ENCODE measurements at places on chromosomes 13 and 19. TPM values are rescaled to one million over a fixed set of nuclear protein-coding genes. Genes with fewer than 3 reads are reported as not detected.

DNA sequence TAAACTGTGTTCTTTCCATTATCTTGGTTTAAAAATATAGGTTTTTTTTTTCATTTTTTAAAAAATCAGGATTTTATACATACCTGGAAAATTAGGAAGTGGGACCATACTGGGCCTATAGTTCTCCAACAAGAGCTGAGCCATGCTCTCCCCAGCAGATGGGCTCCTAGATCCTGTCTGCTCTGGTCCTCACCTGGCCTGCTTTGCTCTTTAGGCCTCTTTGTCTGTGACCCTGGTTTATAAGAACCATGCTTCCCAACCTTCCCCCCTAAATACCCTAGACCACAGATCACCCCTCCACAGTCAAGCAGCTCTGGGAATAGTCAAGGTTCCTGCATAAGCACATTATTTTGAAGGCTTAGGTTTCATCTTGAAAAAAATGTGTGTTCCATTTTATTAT, 185.0 kb upstream of the TSHZ3 start:
- no peak overlapping the region for H3K4me3 ChIP-seq
- H3K36me3 ChIP-seq: no peaks in the 10 kb centered on the region
- no peaks in the 10 kb centered on the region for H3K4me1 ChIP-seq
- H3K27ac ChIP-seq: no peak overlapping the region
- DNase-seq: no peak
- H3K27me3 ChIP-seq: no peaks in the 10 kb centered on the region

Gene SOX21
- total RNA-seq: not detected

- no peak for DNase-seq
- no peak overlapping the region for H3K4me3 ChIP-seq
- H3K36me3 ChIP-seq: no peaks in the 10 kb centered on the region
- no peak overlapping the region for H3K27ac ChIP-seq
- no peaks in the 10 kb centered on the region for H3K4me1 ChIP-seq
These were observed 888.6 kb downstream of the DIAPH3 start for GRCh38 chr13:59274958-59275727.

DNA sequence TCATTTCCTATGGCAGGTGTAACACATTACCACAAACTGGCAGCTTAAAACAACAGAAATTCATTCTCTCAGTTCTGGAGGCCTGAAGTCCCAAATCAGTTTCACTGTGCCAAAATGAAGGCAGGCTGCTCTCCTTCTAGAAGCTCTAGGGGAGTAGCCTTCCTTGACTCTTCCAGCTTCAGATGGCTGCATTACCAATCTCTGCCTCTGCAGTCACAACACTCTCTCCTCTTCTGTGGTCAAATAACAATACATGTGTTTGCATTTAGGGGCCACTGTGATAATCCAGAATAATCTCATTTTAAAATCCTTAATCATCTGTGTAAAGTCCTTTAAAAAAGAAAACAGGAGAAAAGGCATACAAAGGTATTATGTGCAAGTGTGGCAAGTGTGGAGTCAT, 7.8 kb downstream of the DIAPH3 start:
- no peak overlapping the region for H3K27ac ChIP-seq
- no peak for DNase-seq
- H3K4me1 ChIP-seq: peaks cover 5% of the 10 kb centered on the region
- no peaks in the 10 kb centered on the region for H3K27me3 ChIP-seq
- peaks cover 38% of the 10 kb centered on the region for H3K36me3 ChIP-seq
- H3K4me3 ChIP-seq: no peak overlapping the region

- H3K27ac ChIP-seq: no peak overlapping the region
- peaks cover 6% of the 10 kb centered on the region for H3K36me3 ChIP-seq
- H3K4me1 ChIP-seq: peaks cover 5% of the 10 kb centered on the region
These were observed 47.2 kb downstream of the ZAR1L start for GRCh38 chr13:32267836-32268439.

Gene PCDH17
- total RNA-seq: not detected

Gene MYPOP
- total RNA-seq: 12.9 TPM

GRCh38 chr19:694481-695351, 536 bp downstream of the PRSS57 start:
- H3K4me1 ChIP-seq: peaks cover 2% of the 10 kb centered on the region
- no peak for DNase-seq
- no peaks in the 10 kb centered on the region for H3K36me3 ChIP-seq
- H3K27ac ChIP-seq: no peak overlapping the region
- no peak overlapping the region for H3K4me3 ChIP-seq

Gene ARID3A
- 32.4 TPM for total RNA-seq

GRCh38 chr13:43129511-43130110, 106.2 kb downstream of the DNAJC15 start:
- H3K27me3 ChIP-seq: peaks cover 9% of the 10 kb centered on the region
- no peak overlapping the region for H3K27ac ChIP-seq
- DNase-seq: no peak
- H3K36me3 ChIP-seq: no peaks in the 10 kb centered on the region
- peaks cover 12% of the 10 kb centered on the region for H3K4me1 ChIP-seq
- no peak overlapping the region for H3K4me3 ChIP-seq

DNA sequence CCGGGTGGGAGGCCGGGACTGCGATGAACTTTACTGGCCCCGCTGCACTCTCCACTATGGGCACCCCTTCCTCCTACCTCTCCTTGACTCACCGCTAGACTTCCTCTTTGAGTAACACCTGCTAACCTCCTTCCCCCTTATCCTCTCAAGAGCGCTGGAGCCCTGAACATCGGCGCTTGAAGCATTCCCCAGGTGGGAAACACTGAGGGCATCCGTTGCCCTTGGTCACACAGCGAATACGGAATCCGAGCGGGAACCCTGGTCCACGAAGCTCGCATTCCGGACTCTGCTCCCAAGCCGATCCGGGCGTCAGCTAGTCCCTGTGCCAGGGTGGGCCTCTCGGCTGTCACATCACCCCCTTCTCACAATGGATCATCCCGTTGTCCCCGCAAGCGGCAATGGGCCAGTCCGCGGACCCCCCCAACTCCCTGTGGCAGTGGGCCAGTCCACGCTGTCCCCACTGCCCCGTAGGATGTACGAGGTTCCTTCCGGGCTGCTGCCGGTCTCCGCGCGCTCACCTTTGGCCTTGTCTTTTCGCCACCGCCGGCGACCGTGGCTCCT, 4.2 kb downstream of the LIPE start:
- H3K27ac ChIP-seq: peak overlapping the region; percentile 85
- H3K4me1 ChIP-seq: peaks cover 42% of the 10 kb centered on the region
- DNase-seq: peak; percentile 39
- peak overlapping the region; percentile 87 for H3K4me3 ChIP-seq

DNA sequence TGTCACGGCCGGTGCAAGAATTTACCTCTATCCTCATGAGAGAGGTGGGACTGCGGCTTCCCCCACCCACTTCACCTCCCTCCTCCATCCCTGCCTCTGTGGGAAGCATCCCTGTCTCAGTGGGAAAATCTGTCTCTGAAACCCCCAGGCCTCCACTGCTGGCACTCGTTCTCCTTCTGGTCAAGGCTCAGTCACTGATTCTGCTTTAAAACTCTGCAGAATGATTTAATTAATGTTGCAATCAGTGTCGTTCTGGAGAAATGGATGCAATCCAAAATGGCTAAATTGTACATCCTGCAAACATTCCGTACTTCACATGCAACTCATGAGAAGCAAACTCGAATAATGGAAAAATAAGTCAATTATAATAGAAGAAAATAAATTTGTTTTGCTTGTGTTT, 5.6 kb downstream of the RASL11A start:
- DNase-seq: no peak
- no peaks in the 10 kb centered on the region for H3K36me3 ChIP-seq
- no peak overlapping the region for H3K27ac ChIP-seq
- no peak overlapping the region for H3K4me3 ChIP-seq

Gene PSENEN
- total RNA-seq: 48.1 TPM

- peaks cover 4% of the 10 kb centered on the region for H3K27me3 ChIP-seq
- no peak for DNase-seq
- H3K4me1 ChIP-seq: no peaks in the 10 kb centered on the region
These were observed 146.6 kb upstream of the GJB6 start for GRCh38 chr13:20378721-20379120.

- H3K36me3 ChIP-seq: no peaks in the 10 kb centered on the region
- H3K4me3 ChIP-seq: no peak overlapping the region
- H3K27ac ChIP-seq: no peak overlapping the region
- DNase-seq: no peak
- H3K27me3 ChIP-seq: no peaks in the 10 kb centered on the region
These were observed 481.0 kb downstream of the FOXO1 start for GRCh38 chr13:40185414-40185813.

DNA sequence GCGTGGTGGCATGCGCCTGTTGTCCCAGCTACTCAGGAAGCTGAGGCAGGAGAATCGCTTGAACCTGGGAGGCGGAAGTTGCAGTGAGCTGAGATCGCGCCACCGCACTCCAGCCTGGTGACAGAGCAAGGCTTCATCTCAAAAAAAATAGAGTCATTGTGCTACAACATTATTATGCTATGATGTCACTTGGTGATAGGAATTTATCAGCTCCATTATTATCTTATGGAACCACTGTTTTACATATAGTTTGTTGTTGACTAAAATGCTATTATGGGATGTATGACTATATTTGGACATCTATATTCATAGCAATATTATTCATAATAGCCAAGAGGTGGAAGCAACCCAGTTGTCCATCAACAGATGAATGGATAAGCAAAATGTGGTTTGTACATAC, 26.4 kb upstream of the SLC7A1 start:
- H3K4me1 ChIP-seq: no peaks in the 10 kb centered on the region
- no peak overlapping the region for H3K4me3 ChIP-seq
- H3K36me3 ChIP-seq: no peaks in the 10 kb centered on the region
- H3K27me3 ChIP-seq: peaks cover 46% of the 10 kb centered on the region
- no peak overlapping the region for H3K27ac ChIP-seq

Gene TMEM38A
- total RNA-seq: 1.4 TPM

GRCh38 chr13:28531077-28531844, 36.3 kb upstream of the FLT1 start:
- no peak for DNase-seq
- peaks cover 6% of the 10 kb centered on the region for H3K36me3 ChIP-seq
- H3K27me3 ChIP-seq: peaks cover 36% of the 10 kb centered on the region
- H3K4me3 ChIP-seq: no peak overlapping the region

- no peaks in the 10 kb centered on the region for H3K27me3 ChIP-seq
- H3K4me1 ChIP-seq: peaks cover 19% of the 10 kb centered on the region
- peak overlapping the region; percentile 63 for H3K4me3 ChIP-seq
- H3K36me3 ChIP-seq: no peaks in the 10 kb centered on the region
- H3K27ac ChIP-seq: no peak overlapping the region
- DNase-seq: peak; percentile 28
These were observed 815 bp downstream of the MAP3K10 start for GRCh38 chr19:40191836-40192646.

- H3K27me3 ChIP-seq: peaks cover 75% of the 10 kb centered on the region
- H3K27ac ChIP-seq: no peak overlapping the region
- H3K4me3 ChIP-seq: no peak overlapping the region
These were observed 21.7 kb downstream of the ZIC5 start for GRCh38 chr13:99949679-99950413.

DNA sequence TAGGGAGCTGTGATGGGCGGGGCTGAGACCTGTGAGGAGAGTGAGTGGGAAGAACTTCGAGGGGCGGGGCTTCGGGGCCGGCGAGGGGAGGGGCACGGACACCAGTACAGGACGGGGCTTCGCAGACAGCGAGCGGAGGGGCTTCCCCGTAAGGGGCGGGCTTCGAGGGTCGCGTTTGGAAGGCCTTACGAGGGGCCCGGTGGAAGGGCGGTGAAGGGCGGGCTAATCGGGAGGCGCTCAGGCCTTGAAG, 4.1 kb upstream of the EMP3 start:
- H3K4me1 ChIP-seq: peaks cover 54% of the 10 kb centered on the region
- H3K27ac ChIP-seq: peak overlapping the region; percentile 98
- DNase-seq: peak; percentile 99

DNA sequence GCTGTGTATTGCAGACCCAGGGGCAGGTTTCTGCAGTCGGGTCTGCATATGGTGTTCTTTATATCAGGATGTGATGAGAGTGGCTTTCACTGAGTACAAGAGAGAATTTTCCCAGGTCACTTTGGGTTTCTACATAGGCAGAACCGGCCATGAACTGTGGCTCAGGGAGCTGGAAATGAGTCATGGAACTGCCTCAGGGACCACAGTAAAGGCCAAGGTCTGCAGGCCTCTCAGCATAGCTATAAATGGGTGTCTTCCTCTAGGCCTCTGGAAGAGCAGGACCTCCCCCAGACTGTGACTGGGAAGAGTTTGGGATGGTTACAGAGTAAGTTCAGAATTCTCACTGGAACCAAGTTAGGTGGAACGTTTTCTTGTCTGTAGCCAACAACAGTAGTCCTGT, 51.8 kb upstream of the ZNF681 start:
- no peak for DNase-seq
- no peak overlapping the region for H3K4me3 ChIP-seq
- no peaks in the 10 kb centered on the region for H3K4me1 ChIP-seq
- peaks cover 12% of the 10 kb centered on the region for H3K36me3 ChIP-seq
- no peaks in the 10 kb centered on the region for H3K27me3 ChIP-seq

DNA sequence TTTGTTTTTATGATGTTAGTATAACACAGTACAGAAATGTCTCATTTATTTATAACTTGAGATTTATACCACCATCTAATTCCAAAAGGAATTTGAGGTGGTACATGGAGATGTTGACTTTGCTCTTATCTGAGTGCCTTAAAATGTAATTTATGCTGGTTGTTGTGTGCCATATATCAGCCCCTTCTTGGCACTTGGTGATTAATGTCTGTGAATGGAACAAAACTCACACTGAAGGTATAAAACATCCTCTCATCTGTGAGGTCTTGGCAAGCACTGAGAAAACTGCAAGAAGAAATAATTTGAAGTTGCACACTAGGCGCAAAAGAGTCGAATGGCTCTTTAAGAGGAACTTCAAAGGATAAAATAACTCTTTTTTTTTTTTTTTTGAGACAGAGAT, 240.4 kb downstream of the B3GLCT start:
- H3K4me1 ChIP-seq: no peaks in the 10 kb centered on the region
- H3K27ac ChIP-seq: no peak overlapping the region
- no peaks in the 10 kb centered on the region for H3K36me3 ChIP-seq
- no peak for DNase-seq
- no peak overlapping the region for H3K4me3 ChIP-seq

Gene LRRC8E
- not detected for total RNA-seq

GRCh38 chr13:109728061-109728460, 58.3 kb downstream of the IRS2 start:
- peaks cover 11% of the 10 kb centered on the region for H3K27me3 ChIP-seq
- H3K4me3 ChIP-seq: no peak overlapping the region
- H3K27ac ChIP-seq: no peak overlapping the region
- no peaks in the 10 kb centered on the region for H3K4me1 ChIP-seq
- no peak for DNase-seq

Gene VSTM1
- total RNA-seq: not detected

Gene MISP3
- 3.5 TPM for total RNA-seq

Gene TRPC4
- not detected for total RNA-seq

Gene POU2F2
- 31.3 TPM for total RNA-seq
